ENCODE measurements at places on chromosomes 1 and 21.

- DNase-seq: no peak
These were observed 100.2 kb upstream of the IPO9 start for GRCh38 chr1:201728731-201729130.

- DNase-seq: peak; percentile 16
These were observed 28.3 kb upstream of the BTG2 start for GRCh38 chr1:203276916-203277545.

DNA sequence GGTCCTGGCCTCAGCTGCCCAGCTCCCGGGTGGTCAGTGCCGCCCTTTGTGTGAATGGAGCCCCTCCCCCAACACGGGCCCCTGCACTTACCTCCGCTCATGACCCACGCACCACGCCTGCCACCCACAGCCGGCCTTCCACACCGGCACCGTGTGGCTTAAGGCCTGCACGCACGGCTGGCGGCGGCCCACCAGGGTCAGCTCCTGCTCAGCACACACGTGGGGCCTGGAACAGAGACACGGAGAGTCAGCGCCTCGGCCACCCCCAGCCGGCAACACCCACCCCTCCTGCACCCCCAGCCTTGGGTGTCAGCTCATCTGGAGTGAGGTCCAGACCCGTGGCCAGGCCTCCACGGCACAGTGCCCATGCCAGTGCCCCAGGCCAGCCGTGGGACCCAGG, 8.9 kb downstream of the MEGF6 start:
- DNase-seq: no peak

- no peak for DNase-seq
These were observed 2.2 kb downstream of the SOX13 start for GRCh38 chr1:204075139-204075521.

DNA sequence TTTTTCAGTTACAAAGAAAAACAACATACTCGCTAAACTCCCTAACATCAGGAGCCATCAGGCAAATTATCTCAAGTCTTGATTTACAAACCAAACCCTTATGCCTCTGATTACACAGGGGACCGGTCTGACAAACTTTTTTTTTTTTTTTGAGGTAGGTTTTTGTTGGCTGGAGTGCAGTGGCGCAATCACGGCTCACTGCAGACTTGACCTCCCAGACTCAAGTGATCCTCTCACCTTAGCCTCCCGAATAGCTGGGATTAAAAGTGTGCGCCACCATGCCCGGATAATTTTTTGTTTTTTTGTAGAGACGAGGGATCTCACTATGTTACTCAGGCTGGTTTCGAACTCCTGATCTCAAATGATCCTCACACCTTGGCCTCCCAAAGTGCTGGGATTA, 3.8 kb upstream of the MIIP start:
- DNase-seq: no peak

DNA sequence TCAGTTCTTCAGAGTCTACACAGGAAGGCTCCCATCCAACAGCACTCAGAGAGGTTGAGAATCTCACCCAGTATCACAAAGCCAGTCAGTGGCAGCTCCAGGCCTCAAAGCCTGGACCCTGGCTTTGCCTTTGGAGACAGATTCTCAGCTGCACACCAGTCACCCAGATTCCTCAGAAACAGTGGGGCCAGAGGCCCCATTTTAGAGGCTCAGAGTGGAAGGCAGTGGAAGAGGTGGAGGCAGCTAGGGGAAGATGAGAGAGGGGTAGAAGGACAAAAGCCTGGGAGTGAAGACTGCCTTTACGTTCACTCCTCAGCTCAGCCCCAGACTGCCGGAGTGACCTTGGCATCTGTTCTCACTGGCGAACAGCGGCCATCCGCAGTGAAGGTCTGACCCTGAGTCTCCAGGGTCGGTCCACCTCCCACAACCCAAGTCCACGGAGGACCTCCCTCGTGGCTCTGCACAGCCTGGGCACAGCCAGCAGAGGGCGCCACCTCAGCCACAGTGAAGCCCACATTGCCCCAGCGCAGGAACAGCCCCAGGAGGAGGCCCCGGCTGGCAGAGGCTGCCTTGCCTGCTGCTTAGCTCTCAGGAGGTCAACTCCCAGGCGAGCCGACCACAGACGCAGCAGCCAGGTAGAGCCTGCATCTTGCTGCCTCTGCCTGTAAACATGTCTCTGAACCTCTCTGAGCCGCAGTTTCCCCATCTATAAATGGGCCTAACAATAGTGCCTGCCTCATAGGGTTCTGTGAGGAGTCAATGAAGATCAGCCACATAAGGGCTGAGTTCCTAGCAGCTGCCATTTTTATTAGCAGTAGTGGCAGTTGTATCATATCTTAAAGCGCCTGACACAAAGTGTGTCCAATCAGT, 5.9 kb upstream of the FNDC5 start:
- DNase-seq: peak; percentile 67

- DNase-seq: peak; percentile 66
These were observed 55.3 kb upstream of the EIF4G3 start for GRCh38 chr1:21232044-21232443.
